ENCODE measurements at places on chromosomes 11 and 22.
A peak's percentile ranks its signal among the peaks of the same experiment; 100 is the strongest.

GRCh38 chr11:69465236-69466000, 16.0 kb upstream of the LINC01488 start:
- DNase-seq: no peak

- DNase-seq: no peak
Measured at GRCh38 chr11:120973501-120973900, 50.4 kb upstream of the TBCEL start.

DNA sequence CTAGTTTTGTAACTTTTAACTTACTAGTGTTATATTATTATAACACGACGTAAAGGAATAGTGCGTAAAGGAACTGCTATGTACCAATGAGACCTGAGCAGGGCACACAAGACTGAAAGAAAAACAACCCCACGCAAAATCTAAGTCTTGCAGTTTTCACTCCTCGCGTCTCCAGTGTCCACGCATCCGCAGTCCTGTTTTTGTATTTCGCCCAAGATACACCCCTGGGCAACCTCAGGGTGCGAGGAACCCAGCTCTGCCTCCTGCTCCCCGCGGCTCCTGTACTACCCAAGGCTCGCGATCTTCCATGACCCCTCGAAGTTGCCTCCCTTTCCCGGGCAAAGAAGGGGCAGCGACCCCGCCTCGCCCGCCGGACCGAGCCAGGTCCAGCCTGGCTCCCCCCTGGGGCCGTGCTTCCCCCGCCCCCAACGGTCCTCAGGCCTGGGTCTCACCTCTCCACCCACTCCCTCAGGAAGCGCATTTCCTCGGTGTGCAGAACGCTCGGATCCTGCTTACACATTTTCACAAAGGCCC, 393 bp downstream of the ST13 start:
- peak; percentile 65 for DNase-seq

DNA sequence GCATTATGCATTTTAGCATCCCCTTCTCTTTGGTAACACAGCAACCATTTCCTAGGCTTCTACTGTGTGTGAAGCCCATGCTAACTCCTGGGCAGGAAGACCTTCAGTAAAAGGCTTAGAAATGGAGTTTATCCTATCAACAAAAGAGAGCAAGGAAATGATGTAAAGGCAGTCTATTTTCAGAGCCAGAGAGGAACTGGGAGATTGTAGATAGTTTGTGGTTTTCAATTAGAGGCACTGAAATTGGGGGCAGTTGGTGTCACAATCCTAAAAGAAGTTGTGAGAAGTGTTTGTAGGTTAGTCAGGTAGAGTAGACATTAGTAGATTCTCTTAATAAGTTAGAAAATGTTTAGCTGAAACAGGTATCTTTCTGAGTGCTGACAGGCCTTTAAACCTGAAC, 7.1 kb downstream of the ACAD8 start:
- DNase-seq: no peak

- no peak for DNase-seq
Measured at GRCh38 chr22:17950651-17951214, 73.6 kb downstream of the MICAL3 start.

- no peak for DNase-seq
Measured at GRCh38 chr11:47506795-47507562, 46.0 kb downstream of the CELF1 start.

- DNase-seq: no peak
Measured at GRCh38 chr22:37501610-37502341, 15.6 kb upstream of the MFNG start.

GRCh38 chr22:25208328-25208727, 8.7 kb downstream of the CRYBB3 start:
- no peak for DNase-seq

DNA sequence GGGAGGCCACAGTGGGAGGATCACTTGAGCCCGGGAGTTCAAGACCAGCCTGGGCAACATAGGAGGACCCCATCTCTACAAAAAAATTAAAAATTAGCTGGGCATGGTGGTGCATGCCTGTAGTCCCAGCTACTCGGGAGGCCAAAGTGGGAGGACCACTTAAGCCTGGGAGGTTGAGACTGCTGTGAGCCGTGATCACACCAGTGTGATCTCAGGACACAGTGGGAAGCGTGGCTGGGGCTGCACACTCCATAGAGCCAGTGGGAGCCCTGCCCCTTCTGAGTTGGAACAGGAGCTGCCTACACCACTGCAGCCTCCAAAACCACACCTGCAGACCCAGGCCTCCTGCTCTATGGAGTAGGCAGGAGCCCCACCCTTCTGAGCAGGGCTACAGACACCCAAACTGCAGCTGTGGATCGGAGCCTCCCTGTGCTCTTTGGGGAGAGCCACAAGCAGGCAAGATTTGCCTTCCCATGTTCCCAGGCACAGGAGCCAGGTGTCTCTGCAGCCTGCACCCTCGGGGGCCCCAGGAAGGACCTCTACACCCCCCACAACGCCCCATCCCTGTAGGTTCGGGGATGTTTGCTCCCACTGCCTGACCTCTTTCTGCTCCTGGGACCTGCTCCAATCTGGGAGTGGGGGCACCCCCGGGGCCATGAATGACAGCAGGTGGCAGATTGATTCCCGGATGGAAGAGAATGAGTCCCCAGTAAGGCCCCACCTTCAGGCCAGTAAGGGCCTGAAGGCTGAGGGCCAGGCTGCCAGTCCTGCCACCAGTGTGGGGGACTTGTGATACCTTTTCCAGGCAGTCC, 245.4 kb downstream of the BUD13 start:
- DNase-seq: no peak

DNA sequence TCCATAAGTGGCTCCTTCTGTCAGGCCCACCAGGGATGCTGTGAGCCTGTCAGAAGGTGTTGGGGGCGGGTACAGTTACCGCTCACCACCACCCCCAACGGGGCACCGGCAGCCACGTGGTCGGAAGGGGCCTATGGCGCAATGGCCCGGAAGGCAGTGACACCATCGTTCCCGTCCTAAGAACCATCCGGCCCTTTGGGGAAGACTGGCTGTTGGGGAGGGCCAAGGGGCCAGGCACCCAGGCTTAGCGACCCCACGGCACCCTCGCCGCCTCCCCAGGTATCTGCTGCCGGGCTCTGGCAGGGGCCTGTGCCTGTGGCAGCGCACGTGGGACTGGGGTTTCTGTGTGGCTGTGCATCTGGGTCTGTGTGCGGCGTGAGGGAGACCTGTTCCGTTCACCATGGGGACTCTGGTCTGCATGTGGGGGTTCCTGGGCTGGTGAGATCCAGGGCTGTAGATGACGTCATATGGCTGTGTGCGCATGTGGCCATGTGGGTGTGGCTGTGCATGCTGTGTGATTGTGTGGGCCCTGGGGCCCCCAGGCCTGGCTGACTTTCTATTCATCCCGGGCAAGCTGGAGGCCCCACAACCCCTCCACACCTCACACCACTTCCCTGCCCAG, 717 bp downstream of the OSM start:
- DNase-seq: no peak

DNA sequence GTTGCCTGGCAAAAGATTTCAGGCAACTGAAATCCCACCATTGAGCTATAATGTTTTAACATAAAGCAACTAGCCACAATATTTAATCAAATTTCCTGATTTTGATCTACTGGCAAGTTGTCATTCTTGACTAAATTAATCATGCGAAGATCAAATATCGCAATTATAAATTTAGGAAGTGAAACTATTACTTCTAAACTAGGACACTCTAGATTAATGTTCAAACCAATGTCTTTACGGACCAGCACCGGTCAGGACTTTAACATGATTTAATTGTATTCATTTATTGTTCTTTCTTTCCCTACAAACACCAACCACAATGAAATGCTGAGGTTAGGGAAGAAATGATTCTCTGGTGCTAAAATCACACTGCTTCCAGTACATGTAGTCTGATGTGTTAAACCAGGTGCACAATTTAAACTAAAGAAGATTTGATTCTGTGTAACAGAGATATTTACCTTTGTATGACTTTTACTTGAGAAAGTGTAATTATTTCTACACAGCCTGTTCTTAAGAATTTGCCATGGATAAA, 14.9 kb downstream of the GAS2 start:
- DNase-seq: no peak

DNA sequence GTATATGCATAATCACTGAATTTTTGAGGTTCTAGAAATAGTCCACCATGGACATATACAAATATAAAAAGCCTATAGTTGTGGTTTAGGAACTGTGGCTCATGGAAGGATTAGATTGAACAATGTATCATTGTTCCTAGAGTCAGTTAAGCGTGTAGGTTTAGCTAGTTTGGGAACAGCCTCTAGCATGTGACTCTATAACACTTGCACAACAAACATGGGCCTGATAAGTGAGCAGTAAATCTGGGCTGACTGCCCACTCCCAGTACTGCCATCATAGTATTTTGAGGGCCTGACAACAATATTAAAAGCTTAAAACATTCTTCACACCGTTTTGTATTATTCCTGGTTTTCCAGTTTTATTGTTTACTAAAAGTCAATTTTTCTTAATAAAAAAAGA, 47.0 kb downstream of the YAP1 start:
- no peak for DNase-seq

GRCh38 chr11:40132912-40133311, 1326.5 kb downstream of the LRRC4C start:
- DNase-seq: no peak

- no peak for DNase-seq
Measured at GRCh38 chr11:92048415-92048814, 176.2 kb upstream of the FAT3 start.

GRCh38 chr11:122772945-122773344, 65.4 kb upstream of the CRTAM start:
- DNase-seq: no peak

DNA sequence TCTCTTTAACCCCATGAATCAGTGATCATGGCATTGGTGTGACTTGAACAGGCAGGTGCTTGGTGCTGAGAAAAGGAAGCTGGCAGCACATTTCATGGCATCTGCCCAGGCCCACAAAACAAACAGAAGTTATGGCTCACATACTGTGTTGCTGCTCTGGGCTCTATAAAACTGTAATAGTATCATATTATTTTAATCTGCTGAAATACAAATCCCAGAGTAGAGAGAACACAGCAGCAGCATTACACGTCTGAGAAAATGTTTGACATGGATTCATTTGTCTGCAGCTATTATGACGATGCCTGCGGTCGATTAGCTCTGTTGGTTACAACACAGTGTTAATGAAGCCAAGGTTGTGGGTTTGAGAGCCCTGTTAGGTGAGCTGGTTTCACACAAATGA, 80.8 kb downstream of the ALX4 start:
- no peak for DNase-seq

GRCh38 chr11:65636108-65637031, 1.5 kb upstream of the SIPA1 start:
- DNase-seq: no peak

GRCh38 chr22:41491374-41492100, 22.6 kb downstream of the ACO2 start:
- DNase-seq: no peak

DNA sequence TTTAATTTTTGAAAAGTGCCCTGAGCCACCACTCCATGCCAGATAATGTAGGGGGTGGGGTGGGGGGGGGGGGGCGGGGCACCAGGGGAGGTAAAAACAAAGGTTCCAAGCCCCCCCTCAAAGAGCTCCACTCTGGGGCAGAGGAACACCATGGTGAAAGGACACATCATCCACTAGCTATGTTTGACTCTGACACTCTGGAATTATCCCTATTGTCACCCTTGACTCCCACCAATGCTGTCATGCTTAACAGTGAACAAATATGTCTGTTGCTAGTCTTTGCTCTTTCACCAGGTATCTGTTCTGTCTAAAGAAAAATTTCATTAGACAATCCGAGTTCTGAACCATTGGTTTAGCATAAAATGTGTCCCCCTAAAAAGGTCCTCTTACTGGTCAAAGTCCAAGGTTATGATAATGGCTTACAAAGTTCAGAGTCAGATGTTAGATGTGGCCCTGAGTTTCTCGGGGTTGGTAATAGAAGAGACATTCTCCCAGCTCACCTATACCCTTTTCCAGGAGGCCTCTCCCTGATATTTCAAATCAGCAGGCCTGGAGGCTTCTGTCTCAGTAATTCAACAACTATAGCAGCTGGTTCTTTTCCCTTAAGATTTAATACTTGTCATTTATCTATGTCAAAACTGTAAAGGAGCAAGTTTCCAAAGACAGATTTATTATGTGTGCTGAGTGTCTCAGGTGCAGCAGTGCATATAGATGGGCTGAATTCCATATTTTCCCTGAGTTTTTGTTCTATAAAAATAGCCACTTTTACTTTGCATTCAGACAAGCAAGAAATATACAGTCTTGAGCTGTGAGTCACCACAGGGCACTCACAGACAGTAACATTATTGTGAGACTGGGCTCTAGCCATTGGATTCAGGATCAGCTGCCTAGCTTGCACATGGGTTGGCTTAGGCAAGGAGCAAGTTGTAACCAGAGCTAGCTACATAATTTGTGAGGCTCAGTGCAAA, 174.1 kb downstream of the CSNK2A3 start:
- DNase-seq: no peak

DNA sequence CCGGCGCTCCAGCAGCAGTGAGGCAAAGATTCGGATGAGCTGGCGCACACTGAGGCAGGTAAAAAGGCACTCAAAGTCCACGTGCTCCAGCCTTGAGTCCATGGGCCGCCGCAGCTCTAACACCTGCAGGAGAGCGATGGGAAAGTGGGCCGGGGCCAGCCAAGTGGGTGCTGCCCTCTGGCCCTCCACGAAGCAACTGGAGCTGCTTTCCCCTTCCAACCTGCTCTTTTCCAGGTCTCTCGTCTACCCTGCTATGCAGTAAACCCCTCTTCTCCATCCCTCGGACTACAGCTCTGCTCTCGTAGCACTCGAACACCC, 20.0 kb downstream of the RPL27A start:
- DNase-seq: no peak

- DNase-seq: no peak
Measured at GRCh38 chr11:111527279-111527678, 12.7 kb downstream of the HOATZ start.

- no peak for DNase-seq
Measured at GRCh38 chr11:15864026-15864805, 492.1 kb downstream of the SOX6 start.

DNA sequence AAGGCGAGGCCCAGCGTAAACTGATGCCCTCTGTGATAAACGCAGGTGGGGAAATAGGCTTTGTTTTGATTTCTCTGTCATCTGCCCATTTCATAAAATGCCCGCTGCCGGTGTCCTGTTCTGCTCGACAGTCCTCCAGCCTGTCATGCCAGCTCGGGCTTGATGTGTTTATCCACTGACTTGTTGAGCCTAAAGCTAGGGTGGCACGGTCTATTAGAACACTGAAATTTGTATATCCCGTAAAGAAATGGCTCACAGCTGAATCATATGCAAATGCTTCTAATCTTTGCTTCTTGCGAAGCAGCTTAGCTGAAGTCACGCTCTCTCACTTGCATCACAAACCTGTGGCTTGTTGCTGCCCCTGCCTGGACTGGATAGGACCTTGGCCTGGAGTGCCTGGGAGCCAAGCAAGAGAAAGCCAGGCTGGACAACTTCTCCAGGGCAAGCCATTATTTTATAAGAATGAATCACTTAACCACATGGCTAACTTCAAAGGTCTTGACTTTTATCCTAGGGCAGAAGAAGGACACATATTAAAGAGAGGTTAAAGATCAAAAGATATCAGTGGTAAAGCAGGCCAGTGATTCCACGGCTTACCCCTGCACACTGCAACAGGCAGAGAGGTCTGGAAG, 33.1 kb downstream of the EHF start:
- DNase-seq: no peak

Measured in nephron progenitor cell (in vitro differentiated cells).